ENCODE measurements at places on chromosomes 13 and 19.

GRCh38 chr13:96999091-96999490 is 4.8 kb upstream of the OXGR1 start:
- DNase-seq, result no peak

- DNase-seq, result peak; percentile 64
Measured at GRCh38 chr13:44470638-44471562, 97.3 kb downstream of the SERP2 start.

- no peak for DNase-seq
Measured at GRCh38 chr19:31111741-31112140, 237.5 kb downstream of the TSHZ3 start.

- no peak for DNase-seq
Measured at GRCh38 chr13:104414181-104414580, 1348.0 kb upstream of the SLC10A2 start.

DNA sequence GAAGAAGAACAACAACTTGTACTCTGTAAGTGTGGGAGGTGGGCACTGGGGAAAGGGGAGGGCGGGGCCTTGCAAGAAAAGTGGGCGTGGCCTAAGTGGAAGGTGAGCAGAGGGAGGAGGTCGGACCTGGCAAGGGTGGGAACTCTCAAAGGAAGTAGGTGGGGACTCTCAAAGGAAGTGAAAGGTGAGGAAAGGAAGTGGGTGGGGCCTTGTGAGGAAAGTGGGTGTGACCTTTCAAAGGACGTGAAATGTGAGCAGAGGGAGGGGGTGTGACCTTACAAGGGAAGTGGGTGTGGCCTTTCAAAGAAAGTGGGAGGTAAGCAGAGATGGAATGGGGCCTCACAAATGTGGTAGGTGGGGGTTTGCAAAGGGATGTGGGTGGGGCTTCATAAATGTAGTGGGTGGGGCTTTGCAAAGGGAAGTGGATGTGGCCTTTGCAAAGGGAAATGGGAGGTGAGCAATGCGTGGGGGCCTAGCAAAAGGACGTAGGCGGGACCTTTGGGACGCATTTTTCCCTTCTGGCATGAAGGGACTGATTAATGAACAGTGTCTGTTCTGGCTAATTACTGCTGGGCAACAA is 25.9 kb downstream of the ACSBG2 start:
- DNase-seq, result peak; percentile 23

- no peak for DNase-seq
Measured at GRCh38 chr19:40689339-40690049, 957 bp downstream of the NUMBL start.

GRCh38 chr13:112775791-112776279 is 86.0 kb downstream of the ATP11A start:
- DNase-seq, result no peak

GRCh38 chr13:114315074-114315785 is 927 bp downstream of the CHAMP1 start:
- no peak for DNase-seq

DNA sequence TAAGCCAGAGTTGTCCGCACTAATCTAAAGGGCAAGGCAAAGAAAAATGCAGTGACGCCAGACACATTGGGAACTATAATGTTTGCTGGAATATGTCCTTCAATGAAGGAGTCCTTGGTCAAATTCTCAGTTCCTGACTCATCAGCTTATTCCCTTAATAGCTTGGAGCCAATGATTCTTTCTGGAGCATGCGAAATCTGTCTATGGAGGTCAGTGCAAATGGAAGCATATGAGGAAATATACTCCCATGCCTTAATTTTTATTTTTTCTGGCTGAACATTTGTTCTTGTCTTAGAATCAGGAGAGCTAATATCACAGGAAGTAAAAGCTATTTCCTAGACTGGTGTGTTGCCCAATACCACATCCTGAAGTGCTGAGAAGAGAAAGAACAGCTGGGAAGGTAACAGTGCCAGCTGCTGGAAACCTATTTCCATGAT is 289.8 kb upstream of the SPRY2 start:
- DNase-seq, result no peak

DNA sequence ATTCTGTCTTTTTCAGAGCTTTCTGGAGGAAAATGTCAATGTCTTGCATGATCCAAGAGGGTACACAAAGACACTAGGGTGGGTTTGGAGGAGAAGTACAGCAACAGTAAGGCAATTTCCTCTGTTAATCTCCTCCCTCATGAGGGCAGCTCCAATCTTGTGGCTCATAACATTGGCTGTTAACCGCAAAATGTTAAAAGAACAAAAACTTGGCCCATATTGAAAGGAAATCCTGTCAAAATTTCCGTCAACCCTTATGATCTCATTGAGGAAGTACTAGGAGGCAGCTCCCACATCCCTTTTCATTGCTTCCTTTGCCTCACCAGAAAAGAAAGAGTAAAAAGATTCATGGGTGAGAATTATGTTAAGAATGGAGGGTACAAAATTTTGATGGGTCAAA is 11.6 kb downstream of the OXGR1 start:
- DNase-seq, result no peak

- no peak for DNase-seq
Measured at GRCh38 chr19:2478278-2478755, 2.4 kb downstream of the GADD45B start.

DNA sequence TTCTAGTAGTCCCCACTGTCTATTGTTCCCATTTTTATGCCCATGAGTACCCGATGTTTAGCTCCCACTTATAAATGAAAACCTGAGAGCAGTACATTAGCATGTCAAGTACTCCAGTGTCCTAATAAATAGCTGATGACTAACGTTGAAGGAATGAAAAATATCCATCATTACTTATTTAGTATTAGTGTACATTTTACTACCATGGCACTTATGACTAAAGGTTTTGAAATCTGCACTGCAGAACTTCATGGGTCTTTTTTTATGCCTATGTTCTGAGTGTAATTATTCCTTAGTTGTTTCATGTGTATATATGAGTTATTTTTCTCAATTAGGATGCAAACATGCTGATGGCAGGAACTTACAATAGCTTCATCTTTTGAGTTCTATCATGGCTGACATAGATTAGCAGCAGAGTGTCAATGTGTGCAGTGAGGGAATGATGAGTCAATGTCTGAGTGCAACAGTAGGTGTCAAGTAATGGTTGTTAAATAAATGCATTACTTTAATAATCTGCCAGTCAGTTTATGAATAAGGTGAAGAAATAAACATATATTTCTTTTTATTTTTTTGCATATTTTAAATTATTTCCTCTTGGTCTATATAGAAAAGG is 188.4 kb downstream of the ITGBL1 start:
- no peak for DNase-seq

- DNase-seq, result no peak
Measured at GRCh38 chr13:85768946-85769345, 30.3 kb downstream of the SLITRK6 start.

- peak; percentile 36 for DNase-seq
Measured at GRCh38 chr19:18205200-18205892, 1.5 kb upstream of the RAB3A start.

DNA sequence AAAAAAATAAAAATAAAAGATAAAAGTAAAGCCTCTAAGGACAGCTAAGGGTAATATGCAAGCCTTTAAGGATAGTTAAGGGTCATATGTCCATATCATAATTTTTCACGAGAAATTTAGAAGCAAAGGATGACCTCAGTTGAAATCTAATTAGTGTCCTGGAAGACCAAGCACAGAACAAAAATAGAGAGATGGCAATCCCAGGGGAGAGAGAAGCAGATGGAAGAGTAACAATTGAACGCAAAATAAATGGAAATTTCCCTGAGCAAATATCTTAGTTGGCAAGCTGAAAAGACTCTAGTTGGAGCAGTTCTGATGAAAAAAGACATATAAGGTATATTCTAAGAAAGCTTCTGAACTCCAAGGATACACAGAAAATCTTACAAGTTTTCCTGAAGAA is 275.4 kb downstream of the NALCN start:
- DNase-seq, result no peak

DNA sequence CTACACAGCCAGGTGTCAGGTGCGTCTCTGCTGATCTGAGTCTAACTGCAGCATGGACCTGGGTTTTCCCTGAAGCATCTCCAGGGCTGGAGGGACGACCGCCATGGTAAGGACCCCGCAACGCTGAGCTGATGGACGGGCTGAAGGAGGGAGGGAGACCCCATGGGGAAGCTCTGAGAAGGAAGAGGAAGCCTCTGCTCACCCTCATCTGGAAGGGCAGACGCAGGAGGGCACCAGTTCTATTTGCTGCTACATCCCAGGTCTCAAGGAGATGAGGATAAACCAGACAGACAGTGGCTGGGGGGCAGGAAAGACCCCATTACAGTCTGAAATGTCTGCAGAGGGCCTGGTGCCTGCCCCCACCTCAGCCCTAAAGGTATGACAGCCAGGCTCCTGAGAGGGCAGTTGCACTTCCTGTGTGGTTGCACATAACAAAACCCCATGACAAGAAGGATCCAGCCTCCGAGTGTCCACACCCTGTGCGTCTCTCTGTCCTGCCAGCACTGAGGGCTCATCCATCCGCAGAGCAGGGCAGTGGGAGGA is at the start of gene LILRA2:
TSS of gene LILRA2 (plus strand) at position 461 of the 543 bp plus-strand sequence. CDS start 89 bp downstream, outside the sequence.
- no peak for DNase-seq

- DNase-seq, result no peak
Measured at GRCh38 chr19:38519168-38519567, 85.7 kb downstream of the RYR1 start.

DNA sequence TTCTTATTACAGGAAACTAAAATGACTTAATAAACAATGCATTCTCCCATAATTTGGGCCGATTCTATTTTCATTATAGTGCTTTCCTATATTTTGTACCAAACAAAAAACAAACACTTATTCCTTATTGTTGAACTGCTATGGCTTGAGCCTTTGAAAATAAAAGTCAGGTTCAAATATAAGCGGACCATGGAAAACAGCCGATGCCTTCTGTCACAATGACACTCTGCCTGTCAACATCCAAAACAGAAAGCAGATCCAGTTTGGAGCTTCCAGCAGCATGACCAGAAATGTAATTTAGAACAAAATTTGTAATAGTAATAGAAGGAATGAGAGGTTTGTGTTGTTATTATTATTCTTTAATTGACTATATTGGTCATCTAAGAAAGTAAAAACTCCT is 194.5 kb downstream of the LHFPL6 start:
- no peak for DNase-seq

- no peak for DNase-seq
Measured at GRCh38 chr19:38921420-38922274, 8.9 kb downstream of the SARS2 start.

DNA sequence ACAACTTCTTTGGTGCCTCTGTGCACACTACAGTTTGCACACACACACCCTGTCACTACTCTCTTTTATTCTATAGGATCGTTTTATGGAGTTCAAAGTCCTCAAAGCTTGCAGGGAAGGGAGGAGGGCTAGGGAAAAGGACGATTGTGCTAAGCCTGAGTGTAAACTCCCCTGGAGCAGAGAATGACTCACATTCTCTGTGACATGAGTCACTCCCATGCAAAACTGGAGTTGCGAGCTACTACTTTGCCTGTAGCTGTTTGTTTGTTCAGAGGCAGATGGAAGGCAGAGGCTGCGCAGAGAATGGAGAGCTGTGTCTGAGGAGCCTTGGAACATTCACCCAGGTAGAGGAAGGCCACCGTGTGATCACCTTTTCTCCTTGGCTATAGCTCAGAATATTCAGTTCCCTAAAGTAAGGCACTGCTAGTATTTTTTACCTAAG is 80.5 kb upstream of the MBNL2 start:
- DNase-seq, result no peak

GRCh38 chr13:45674908-45675307 is 27.2 kb upstream of the CBY2 start:
- DNase-seq, result no peak

- DNase-seq, result no peak
Measured at GRCh38 chr13:98265692-98266551, 88.9 kb upstream of the RNF113B start.

DNA sequence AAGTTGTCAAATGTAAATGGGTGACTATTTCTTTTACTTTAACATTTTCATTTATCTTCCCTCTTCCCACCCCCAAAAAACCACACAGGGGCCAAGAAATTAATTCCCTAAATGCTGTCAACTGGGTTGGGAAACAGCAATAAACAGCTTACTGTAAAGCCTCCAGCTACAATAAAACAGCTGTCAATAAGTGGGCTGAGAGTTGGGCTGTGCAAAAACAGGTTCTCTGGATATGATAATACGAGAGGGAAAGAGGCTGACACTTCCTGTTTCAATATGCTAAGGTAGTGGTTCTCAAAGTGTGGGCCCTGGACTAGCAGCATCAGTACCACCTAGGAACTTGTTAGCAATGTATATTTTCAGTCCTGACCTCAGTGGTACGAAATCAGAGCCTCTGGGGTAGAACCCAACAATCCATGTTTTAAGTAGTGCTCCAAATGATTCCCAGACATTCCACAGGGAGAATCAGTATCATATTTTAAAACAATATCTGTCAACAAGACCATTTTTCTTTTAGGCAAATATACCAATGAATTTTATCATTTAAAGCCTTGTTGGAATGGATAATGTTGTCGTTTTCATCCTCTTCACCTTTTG is 8.4 kb downstream of the PCDH9 start:
- no peak for DNase-seq

DNA sequence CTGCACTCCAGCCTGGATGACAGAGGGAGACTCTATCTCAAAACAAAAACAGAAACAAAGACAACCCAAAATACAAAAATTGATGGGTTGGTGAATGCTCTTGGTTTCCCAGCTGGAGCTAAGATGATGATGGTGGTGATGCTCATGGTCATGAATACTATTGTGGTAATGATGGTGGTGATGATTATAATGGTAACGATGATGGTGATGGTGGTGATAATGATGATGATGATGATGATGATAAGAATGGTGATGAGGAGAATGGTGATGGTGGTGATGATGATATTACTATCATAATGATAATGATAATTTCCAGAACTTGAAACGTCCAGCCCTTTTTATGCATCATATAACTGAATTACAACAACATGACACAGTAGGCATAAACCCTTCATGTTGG is 40.1 kb downstream of the VAV1 start:
- DNase-seq, result no peak

DNA sequence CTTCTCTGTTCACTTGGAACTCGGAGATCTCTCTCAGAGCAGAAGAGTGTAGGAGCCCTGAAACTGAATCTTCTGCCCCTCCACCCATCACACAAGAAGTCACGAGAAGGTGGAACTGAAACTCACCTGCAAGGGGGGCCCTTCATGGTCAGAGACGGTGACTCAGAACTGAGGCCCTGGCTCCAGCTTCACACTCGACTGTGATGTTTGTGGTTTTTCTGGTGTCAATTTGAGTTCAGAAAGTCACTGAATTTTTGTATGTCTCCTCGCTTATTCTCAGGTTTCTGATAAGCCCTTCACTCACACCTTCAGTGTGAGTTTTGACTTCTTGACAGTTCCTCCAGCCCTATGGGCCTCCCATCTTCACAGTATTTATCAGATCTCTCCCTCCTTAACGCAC is 23.1 kb downstream of the SIGLEC5 start:
- no peak for DNase-seq

All from hematopoietic multipotent progenitor cell treated with erythropoietin and hydrocortisone succinate and interleukin-3 and kit ligand, for 15 days (in vitro differentiated cells).